Activated T-cell treated with anti-CD3 and anti-CD28 coated beads, Interleukin-2, amount 50 U/mL, for 48 hours (primary cell): ENCODE measurements at places on chromosomes 3 and 15.

DNA sequence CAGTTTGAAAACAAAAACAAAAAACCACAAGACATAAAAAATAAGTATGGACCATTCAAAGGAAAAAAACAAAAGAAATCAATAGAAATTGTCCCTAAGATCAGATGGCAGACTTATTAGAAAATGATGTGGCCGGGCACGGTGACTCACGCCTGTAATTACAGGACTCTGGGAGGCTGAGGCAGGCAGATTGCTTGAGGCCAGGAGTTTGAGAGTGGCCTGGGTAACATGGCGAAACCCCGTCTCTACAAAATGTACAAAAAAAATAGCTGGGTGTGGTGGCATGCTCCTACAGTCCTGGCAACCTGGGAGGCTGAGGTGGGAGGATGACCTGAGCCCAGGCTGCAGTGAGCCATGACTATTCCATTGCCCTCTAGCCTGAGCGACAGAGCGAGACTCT, 16.6 kb downstream of the SPCS1 start:
- DNase-seq, result no peak

- DNase-seq, result no peak
Observed at GRCh38 chr3:140051019-140051957, 116.3 kb downstream of the CLSTN2 start.

- DNase-seq, result no peak
Observed at GRCh38 chr3:72728329-72728889, 119.8 kb downstream of the SHQ1 start.

GRCh38 chr3:133367403-133367802, 32.5 kb upstream of the BFSP2 start:
- no peak for DNase-seq

GRCh38 chr15:70320482-70320881, 222.8 kb upstream of the TLE3 start:
- DNase-seq, result no peak

- DNase-seq, result no peak
Observed at GRCh38 chr3:20028905-20029331, 11.3 kb upstream of the KAT2B start.

DNA sequence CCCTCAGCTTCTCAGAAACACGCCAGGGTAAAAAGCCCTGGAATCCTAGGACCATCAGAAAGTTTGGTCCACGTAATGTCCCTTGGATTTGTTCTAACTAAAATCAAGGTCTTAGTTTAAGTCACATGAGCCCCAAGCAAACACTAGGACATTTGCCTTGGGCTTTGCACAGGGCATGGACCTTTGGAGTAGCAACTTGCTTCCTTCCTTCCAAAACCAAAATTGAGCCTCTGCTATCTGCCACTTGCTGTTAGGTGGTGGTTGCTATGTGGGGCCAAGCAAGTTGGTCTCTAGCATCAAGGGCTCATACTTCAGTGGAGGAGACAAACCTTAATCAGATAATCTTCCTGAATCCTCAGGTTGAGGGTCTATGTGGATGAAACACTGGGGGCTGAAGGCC, 4.0 kb upstream of the DAG1 start:
- DNase-seq, result no peak

- no peak for DNase-seq
Observed at GRCh38 chr15:63067976-63068743, 25.6 kb downstream of the TPM1 start.

- DNase-seq, result no peak
Observed at GRCh38 chr3:10703875-10704274, 112.2 kb upstream of the SLC6A11 start.

- DNase-seq, result no peak
Observed at GRCh38 chr3:12946251-12946648, 104.9 kb upstream of the RPL32 start.

- DNase-seq, result no peak
Observed at GRCh38 chr3:47577583-47578118, 1.0 kb downstream of the CSPG5 start.

- DNase-seq, result no peak
Observed at GRCh38 chr3:130688015-130688688, 58.5 kb downstream of the PIK3R4 start.

DNA sequence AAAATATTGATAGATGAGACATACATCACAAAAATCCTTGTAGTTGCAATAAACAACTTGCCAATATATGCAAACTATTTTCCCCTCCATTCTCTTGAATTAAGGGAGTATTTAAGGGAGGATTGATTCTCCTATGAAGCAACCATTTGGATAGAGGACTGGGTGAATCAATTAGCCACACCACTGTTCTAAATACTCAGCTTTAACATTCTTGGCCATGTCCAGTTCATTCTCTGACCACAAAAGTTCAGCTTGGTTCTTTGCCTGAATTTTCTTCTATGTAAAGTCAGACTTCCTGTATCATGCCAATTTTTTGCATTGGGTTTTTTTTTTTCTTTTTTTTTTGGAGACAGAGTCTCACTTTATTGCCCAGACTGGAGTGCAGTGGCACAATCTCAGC, 15.8 kb upstream of the SEC11A start:
- DNase-seq, result no peak

GRCh38 chr3:155607761-155608160, 137.1 kb downstream of the PLCH1 start:
- DNase-seq, result no peak

DNA sequence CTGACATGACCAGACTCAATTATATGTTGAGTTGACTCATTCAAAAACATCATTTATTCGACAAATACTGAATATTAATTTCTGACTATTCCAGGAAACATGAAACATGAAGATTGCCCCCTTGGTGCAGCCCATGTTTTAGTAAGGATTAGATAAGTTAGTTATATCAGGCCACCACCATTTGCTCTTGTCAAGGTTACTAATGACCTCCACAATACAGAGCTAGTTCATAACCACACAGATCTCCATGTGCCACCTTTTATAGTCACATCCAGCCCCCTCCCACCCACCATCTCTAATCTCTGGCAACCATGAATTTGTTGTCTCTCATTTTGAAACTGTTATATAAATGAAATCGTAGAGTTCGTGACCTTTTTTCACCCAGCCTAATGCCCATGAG, 15.7 kb downstream of the KLHL18 start:
- DNase-seq, result no peak

- no peak for DNase-seq
Observed at GRCh38 chr3:42256135-42256819, 9.7 kb downstream of the CCK start.

DNA sequence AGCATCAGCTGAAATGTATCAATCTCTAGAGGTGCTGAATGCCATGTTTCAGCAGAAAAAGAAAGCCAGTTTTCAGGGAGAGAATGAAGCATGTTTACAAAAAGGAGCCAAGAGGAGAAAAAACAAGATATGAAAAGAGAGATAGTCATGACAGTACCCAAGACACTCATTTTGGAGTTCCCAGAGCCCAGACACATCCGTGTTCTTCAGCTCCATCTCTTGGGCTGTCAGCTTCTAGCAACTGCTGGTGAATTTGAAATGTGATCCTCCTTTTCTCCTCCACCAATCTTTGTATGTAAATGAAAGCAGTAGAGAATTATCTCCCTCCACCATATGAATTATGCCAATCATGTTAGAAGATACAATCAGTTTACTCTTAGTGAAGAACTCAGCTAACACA, 93.0 kb upstream of the SLC25A36 start:
- no peak for DNase-seq
